GM12878 (cell line): ENCODE measurements at places on chromosomes 5 and 9. TPM values are rescaled to one million over a fixed set of nuclear protein-coding genes. Genes with fewer than 3 reads are reported as not detected.

Gene FOXD4L3
- total RNA-seq, result 0.11 TPM in 1 of 2 replicates, not detected in the other

DNA sequence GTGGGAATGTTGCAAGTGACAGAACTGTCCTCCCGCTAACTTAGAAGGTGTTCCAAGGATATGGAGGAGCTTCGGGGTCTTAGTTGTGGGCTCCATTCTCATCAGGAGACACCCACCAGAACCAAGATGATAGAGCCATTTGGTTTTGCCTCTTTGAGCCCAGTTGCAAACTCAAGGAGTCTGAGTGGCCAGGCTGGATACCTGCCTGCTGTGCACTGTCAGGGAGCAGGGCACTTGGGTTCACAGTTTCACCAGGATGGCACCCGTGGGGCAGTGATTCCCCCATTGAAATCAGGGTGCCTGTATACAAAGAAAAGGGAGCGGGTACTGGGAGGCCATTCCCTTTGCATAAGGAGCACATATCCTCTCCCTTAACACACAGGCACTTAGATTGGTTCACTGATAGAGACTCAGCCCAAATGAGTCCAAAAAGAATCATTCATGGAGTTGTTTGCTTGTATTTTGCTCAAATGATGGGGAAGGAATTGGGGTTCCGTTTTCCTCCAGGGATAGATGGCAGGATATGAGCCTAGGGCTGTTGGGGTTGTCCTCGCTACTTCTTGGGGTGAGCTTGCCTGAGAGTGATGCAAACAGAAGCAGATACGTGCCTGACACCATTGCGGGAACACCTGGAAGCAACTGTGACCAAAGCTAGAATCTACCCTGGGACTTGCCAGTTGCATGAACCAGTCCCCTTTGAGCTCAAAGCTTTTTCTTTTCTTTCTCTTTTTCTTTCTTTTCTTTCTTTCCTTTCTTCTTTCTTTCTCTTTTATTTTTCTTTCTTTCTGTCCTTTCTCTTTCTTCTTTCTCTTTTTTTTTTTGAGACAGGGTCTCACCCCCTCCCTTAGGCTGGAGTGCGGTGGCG is 1.3 kb upstream of the PRR7 start:
- no peak for DNase-seq
- H3K4me3 ChIP-seq, result peak overlapping the region; percentile 78; the same call in 1 of the 2 replicates
- H3K27me3 ChIP-seq, result no peaks in the 10 kb centered on the region
- H3K27ac ChIP-seq, result peak overlapping the region; percentile 79
- peaks cover 32% of the 10 kb centered on the region for H3K4me1 ChIP-seq

Gene DNAI1
- total RNA-seq, result not detected in 2 replicates

GRCh38 chr9:75265525-75265972 is 177.2 kb downstream of the OSTF1 start:
- no peaks in the 10 kb centered on the region for H3K36me3 ChIP-seq
- H3K4me3 ChIP-seq, result no peak overlapping the region
- H3K27ac ChIP-seq, result no peak overlapping the region
- no peaks in the 10 kb centered on the region; the same call in 1 of the 2 replicates for H3K27me3 ChIP-seq
- no peak for DNase-seq

- H3K4me1 ChIP-seq, result no peaks in the 10 kb centered on the region
- no peaks in the 10 kb centered on the region; the same call in none of the 2 replicates for H3K27me3 ChIP-seq
- no peaks in the 10 kb centered on the region for H3K36me3 ChIP-seq
- no peak for DNase-seq
- H3K27ac ChIP-seq, result no peak overlapping the region
- H3K4me3 ChIP-seq, result no peak overlapping the region
These were observed 177.7 kb downstream of the PAPPA start for GRCh38 chr9:116331241-116331640.

Gene OR13C2
- total RNA-seq, result not detected in 2 replicates

DNA sequence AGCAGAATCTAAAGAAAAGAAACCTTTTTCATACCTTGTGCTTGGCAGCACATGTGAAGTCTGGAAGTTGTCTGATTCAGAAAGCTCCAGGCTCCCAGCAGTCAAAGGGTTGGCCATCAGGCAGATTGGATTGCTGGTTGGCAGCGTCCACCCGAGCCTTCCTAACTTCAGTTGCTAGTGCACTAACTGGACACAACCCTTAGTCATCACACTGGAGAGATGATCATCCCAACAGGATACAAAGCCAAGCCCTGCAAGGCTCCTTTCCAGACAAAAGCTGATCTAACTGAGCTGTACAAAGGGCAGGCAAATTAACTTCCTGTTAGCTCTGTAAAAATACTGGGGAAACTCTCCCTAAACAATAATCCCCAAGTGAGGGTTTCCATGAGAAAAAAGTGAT is 185.6 kb downstream of the SNX18 start:
- H3K27ac ChIP-seq, result no peak overlapping the region
- no peak for DNase-seq
- H3K27me3 ChIP-seq, result peaks cover 3% of the 10 kb centered on the region; the same call in 1 of the 2 replicates
- no peaks in the 10 kb centered on the region for H3K4me1 ChIP-seq

- H3K4me3 ChIP-seq, result no peak overlapping the region
- H3K27me3 ChIP-seq, result no peaks in the 10 kb centered on the region
- H3K27ac ChIP-seq, result no peak overlapping the region
- DNase-seq, result no peak
These were observed 226.5 kb upstream of the TUSC1 start for GRCh38 chr9:25904701-25905100.

- H3K36me3 ChIP-seq, result peaks cover 5% of the 10 kb centered on the region; the same call in 1 of the 2 replicates
- H3K4me3 ChIP-seq, result no peak overlapping the region
- H3K27me3 ChIP-seq, result no peaks in the 10 kb centered on the region
- no peak for DNase-seq
- H3K4me1 ChIP-seq, result peaks cover 14% of the 10 kb centered on the region
- H3K27ac ChIP-seq, result no peak overlapping the region
These were observed 52.2 kb downstream of the GARNL3 start for GRCh38 chr9:127316586-127317323.

Gene GRXCR2
- not detected in 2 replicates for total RNA-seq

Gene CSF1R
- total RNA-seq, result 3.6 and 4.4 TPM in 2 replicates

GRCh38 chr9:16787724-16788123 is 82.7 kb downstream of the BNC2 start:
- H3K4me3 ChIP-seq, result no peak overlapping the region
- no peaks in the 10 kb centered on the region for H3K4me1 ChIP-seq
- H3K27ac ChIP-seq, result no peak overlapping the region
- H3K36me3 ChIP-seq, result no peaks in the 10 kb centered on the region

GRCh38 chr5:158194561-158194976 is 335.6 kb upstream of the CLINT1 start:
- peaks cover 12% of the 10 kb centered on the region for H3K4me1 ChIP-seq
- no peak overlapping the region for H3K4me3 ChIP-seq
- H3K27ac ChIP-seq, result no peak overlapping the region
- DNase-seq, result no peak

DNA sequence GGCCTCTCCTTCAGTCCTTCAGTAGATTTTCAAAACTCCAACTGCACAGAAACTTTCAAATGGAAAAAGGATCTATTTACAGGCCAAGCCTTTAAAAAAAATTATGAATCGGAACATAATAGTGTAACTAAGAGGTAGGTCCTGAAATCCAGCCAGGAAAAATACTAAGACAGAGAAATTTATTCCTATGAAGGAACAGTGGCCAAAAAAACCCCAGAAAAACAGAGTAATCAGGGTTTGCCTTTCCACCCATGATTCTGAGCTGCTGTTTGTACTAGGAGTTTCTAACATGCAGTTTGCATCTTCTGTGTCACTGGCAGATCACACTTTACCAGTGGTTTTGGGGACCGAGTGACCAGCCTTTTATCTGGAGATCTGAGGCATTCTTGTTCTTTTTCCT is 93.1 kb upstream of the TMED7 start:
- no peak for DNase-seq
- no peak overlapping the region for H3K27ac ChIP-seq
- H3K36me3 ChIP-seq, result no peaks in the 10 kb centered on the region
- H3K4me1 ChIP-seq, result no peaks in the 10 kb centered on the region
- H3K27me3 ChIP-seq, result no peaks in the 10 kb centered on the region
- no peak overlapping the region for H3K4me3 ChIP-seq

DNA sequence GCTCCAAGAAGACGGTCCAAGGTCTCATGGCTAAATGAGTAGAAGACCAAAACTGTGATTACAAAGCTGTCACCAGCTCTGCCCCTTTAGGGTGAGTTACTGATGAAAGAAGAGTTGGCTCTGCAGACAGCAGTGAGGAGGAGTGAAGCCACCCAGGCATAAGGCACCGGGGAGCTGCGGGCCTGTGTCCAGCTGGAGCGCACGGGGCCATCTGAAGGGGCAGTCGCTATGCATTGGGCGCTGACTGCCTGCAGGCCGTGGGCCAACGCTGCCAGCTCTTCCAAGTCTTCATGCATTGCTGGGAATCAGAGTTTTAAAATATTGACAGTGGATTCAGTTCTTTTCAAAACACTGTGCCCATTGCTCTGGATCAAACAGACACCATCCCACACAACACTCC is 70.3 kb downstream of the DAPK1 start:
- DNase-seq, result no peak
- H3K27ac ChIP-seq, result no peak overlapping the region
- H3K27me3 ChIP-seq, result no peaks in the 10 kb centered on the region
- no peak overlapping the region for H3K4me3 ChIP-seq

GRCh38 chr5:123735384-123735783 is 223.4 kb downstream of the CSNK1G3 start:
- H3K4me3 ChIP-seq, result no peak overlapping the region
- H3K27ac ChIP-seq, result no peak overlapping the region
- no peaks in the 10 kb centered on the region for H3K4me1 ChIP-seq
- no peaks in the 10 kb centered on the region for H3K36me3 ChIP-seq
- no peak for DNase-seq

Gene PCDHA8
- not detected in 2 replicates for total RNA-seq

GRCh38 chr5:140235791-140236551 is 61.0 kb downstream of the CYSTM1 start:
- H3K27me3 ChIP-seq, result no peaks in the 10 kb centered on the region
- H3K27ac ChIP-seq, result no peak overlapping the region
- H3K4me3 ChIP-seq, result no peak overlapping the region
- H3K36me3 ChIP-seq, result no peaks in the 10 kb centered on the region; the same call in 1 of the 2 replicates

Gene C5orf24
- 12.8 and 15.6 TPM in 2 replicates for total RNA-seq

GRCh38 chr9:89037346-89037745 is 46.1 kb downstream of the S1PR3 start:
- DNase-seq, result no peak
- H3K4me1 ChIP-seq, result no peaks in the 10 kb centered on the region
- no peak overlapping the region for H3K27ac ChIP-seq
- no peaks in the 10 kb centered on the region for H3K36me3 ChIP-seq

Gene FOXI1
- not detected in 2 replicates for total RNA-seq

Gene OR13C9
- total RNA-seq, result not detected in 2 replicates

GRCh38 chr9:90893706-90894105 is 92.1 kb downstream of the SYK start:
- no peak overlapping the region for H3K4me3 ChIP-seq
- no peak overlapping the region for H3K27ac ChIP-seq
- no peaks in the 10 kb centered on the region for H3K27me3 ChIP-seq
- H3K36me3 ChIP-seq, result peaks cover 4% of the 10 kb centered on the region; the same call in 1 of the 2 replicates
- no peaks in the 10 kb centered on the region for H3K4me1 ChIP-seq
- no peak for DNase-seq

Gene BARHL1
- not detected in 2 replicates for total RNA-seq

GRCh38 chr5:114448481-114448880 is 86.6 kb downstream of the KCNN2 start:
- no peak for DNase-seq
- no peaks in the 10 kb centered on the region for H3K27me3 ChIP-seq
- no peak overlapping the region for H3K27ac ChIP-seq
- H3K4me3 ChIP-seq, result no peak overlapping the region
- no peaks in the 10 kb centered on the region for H3K36me3 ChIP-seq
- H3K4me1 ChIP-seq, result no peaks in the 10 kb centered on the region

DNA sequence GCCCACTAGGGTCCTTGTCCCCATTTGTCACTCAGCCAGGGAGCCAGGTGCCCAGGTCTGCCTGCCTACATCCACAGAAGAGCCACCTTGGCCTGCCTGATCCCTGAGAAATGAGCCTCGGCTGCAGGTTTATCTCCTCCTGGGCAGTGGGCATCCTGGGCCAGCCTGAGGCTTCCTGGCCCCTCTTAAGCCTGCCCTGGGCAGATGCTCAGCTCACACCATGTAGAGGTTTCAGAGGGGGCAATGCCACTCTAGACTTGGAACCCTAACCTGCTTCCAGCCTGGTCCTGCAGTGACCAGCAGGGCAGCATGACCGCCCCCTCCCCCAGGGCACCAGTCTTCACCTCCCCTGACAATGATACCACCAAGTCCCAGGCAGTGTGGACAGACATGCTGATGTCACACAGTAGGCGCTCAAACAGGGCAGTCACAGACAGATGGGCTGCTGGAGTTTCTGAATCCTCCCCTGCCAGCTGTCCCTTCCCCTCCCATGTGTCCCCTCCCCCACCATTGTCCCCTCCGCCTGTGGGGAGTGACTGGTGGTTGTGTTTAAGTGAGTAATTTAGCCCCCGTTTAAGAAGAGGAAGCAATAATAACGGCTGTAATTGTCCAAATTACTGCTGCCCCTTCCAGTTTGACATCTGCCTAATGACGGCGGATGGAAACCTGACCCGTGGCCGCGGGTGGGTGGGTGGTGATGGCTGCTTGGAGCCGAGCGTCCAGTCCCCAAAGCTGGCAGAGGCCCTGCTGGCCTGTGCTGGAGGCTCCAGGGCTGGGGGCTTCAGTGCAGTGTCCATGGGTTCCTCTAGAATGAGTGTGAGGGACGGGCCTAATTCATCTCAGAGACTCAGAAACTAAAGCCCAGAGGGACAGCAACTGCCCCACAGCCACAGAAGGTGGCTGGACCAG is 147.7 kb downstream of the BARX1 start:
- H3K27ac ChIP-seq, result no peak overlapping the region
- no peaks in the 10 kb centered on the region for H3K4me1 ChIP-seq
- no peak for DNase-seq
- no peaks in the 10 kb centered on the region for H3K27me3 ChIP-seq
- no peaks in the 10 kb centered on the region for H3K36me3 ChIP-seq

DNA sequence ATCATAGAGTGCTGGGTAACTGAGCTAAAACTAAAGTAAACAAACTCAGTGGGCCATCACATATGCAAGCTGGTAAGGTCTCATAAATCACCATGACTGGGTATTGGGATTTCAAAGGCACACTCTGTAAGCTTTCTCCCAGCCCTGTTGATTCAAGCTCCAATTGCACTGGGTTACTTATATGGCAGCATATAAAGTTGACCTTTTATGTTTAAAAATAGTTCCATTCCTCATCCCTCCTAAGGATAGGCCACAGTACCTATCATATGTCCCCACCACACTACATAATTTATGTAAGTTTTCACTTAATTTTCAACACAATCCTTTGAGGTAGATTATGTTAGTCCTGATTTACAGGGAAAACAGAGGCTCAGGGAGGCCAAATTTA is 438.4 kb downstream of the RAB3C start:
- H3K27ac ChIP-seq, result no peak overlapping the region
- H3K4me3 ChIP-seq, result no peak overlapping the region
- DNase-seq, result no peak
- H3K4me1 ChIP-seq, result no peaks in the 10 kb centered on the region

- H3K4me3 ChIP-seq, result peak overlapping the region; percentile 95
- DNase-seq, result no peak
- H3K27ac ChIP-seq, result peak overlapping the region; percentile 67
These were observed 14.9 kb downstream of the TRIM7 start for GRCh38 chr5:181189962-181190710.

Gene MAPKAP1
- 98.0 and 107 TPM in 2 replicates for total RNA-seq

Gene EPB41L4B
- total RNA-seq, result 0.16 and 0.28 TPM in 2 replicates
